ENCODE measurements at places on chromosomes 1 and 21.
A peak's percentile ranks its signal among the peaks of the same experiment; 100 is the strongest.

DNA sequence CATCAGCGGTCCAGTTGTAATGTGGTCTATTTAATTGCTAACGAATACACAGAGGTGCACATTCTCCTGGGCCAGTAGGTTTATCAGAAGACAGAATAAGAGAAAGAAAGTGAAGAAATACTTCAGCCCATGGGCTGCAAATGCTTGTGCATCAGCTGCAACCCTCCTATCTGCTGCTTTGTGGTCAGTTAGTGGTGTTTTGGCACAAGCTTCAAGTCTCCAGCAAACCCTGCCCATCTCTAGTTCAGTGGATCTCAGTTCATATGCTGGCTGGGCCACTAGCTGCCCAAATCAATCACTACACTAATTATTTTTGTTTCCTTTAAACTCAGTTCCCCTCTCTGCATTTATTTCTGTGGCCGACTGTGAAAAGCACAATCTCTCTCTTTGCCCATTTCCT is 124.2 kb downstream of the KCNJ6 start:
- DNase-seq = no peak

DNA sequence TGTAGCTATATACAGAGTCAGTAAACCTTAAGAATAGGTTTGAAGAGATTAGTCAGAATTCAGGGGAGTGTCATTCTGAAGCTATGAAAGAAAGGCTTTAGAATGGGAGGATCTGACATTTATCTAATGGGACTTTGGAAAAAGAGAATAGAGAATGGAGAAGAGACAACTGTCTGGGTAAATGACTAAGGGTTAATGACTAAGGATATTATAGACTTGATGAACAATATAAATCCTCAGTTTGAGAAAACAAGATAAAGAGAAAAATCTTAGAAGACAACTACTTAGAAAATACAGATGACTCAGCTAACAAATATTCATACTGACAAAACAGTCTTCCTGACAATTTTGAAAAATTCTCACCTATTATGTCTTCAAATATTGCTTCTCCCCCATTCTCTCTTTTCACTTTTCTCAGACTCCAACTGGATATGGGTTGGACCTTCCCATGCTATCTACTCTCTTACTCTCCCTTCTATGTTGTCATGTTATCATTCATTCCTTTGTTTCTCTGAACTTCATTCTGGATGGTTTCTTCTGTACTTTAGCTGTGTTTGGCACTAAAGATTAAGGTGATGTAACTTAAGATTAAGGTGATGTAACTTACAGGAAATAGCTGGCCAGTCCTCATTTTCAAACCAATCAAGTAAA is 20.4 kb downstream of the SLC16A1 start:
- no peak for DNase-seq

- no peak for DNase-seq
Measured at GRCh38 chr1:237179503-237179902, 137.5 kb downstream of the RYR2 start.

GRCh38 chr1:96234299-96234698 is 487.3 kb upstream of the PTBP2 start:
- DNase-seq = no peak

GRCh38 chr1:46525253-46525983 is 26.0 kb downstream of the KNCN start:
- DNase-seq = no peak

DNA sequence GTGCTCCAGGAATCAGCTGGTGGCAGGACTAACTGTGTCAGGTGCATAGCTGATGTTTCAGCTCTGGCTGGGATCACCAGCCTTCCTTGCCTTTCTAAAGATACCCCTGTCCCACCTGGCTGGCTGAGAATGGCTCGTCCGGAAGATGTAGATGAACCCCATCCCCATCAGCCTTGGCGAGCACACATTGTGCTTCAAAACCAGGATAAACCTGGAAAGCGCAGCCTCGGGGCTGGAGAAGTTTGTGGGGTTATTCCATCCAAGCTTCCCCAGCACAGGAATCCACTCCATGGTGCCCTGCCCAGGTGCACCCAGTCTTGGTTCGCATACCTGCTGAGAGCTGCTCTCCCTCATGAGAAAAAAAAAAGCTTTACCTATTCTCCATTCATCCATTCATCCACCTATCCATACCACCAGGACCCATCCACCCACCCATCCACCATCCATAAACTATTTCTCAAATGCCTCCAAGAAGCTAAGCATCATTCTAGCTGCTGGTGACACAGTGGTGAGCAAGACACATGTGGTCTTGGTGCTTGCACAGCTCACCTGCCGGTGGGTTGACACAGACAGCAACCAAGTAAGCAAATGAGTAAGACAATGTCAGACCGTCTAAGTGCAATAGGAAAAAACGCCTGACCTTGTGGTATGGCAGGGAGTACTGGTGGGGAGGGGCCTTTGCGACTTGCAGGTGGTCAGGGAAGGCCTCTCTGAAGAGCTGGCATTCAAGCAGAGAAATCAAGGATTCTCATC is 94.0 kb downstream of the DMRTB1 start:
- no peak for DNase-seq

DNA sequence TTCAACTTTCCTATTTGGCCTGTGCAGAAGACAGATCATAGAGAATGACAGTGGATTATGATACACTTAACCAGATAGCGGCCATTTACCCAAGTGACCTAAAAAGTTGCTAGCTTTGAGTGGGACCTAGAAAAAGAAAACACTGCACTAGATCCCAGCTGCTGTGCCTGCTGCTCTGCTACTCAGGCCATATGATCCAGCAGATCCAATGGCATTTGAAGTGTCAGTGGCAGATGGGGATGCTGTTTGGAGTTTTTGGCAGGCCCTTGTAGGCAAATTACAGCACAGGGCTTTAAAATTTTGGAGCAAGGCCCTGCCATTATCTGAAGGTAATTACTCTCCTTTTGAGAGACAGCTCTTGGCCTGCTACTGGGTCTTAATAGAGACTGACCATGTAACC is 74.0 kb upstream of the KCNE2 start:
- DNase-seq = no peak

DNA sequence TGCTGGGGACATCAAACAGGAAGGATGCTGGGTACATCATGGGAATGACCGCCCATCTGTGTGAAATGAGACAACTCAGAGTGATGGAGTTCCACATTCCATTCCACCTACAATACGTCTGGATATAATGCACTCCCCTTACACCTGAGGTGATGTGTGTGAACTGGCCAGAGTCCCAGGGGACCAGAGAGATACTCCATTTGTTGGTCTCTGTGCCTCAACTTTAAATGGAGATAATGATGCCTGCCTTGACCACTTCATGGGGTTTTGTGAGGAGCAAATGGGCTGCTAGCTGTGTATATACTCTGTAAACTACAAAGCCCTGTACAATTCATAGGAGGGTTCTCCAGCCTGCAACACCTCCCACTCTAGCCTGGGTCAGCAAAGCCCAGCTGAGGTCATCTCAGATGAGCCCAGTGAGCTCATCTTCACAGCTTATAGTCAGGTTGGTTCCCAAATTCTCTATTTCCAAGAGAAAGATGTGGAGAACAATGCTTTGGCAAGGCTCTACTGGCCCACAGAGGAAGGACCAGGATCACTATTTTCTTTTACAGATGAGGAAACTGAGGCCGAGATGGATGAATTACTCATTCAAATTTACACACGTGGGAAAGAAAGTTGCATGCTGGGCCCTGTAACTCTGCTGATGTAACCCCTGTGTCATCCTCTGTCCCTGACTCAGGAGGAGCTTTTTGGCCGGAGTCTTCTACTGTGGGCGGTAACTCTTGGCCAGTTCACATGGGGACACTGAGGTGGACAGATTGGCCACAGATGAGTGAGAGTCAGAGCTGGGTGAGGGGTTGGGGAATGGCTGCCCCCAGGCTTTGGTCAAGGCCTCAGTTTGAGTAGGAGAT is 105.6 kb upstream of the GCLM start:
- no peak for DNase-seq

- peak; percentile 2 for DNase-seq
Measured at GRCh38 chr21:45017039-45017960, 57.1 kb upstream of the ADARB1 start.

GRCh38 chr1:242585616-242586359 is 61.3 kb upstream of the PLD5 start:
- no peak for DNase-seq

GRCh38 chr1:8815582-8816151 is 1.8 kb downstream of the RERE start:
- no peak for DNase-seq
